Cortex of kidney (tissue), 1 donor: ENCODE measurements at places on chromosomes 12 and 14.

DNA sequence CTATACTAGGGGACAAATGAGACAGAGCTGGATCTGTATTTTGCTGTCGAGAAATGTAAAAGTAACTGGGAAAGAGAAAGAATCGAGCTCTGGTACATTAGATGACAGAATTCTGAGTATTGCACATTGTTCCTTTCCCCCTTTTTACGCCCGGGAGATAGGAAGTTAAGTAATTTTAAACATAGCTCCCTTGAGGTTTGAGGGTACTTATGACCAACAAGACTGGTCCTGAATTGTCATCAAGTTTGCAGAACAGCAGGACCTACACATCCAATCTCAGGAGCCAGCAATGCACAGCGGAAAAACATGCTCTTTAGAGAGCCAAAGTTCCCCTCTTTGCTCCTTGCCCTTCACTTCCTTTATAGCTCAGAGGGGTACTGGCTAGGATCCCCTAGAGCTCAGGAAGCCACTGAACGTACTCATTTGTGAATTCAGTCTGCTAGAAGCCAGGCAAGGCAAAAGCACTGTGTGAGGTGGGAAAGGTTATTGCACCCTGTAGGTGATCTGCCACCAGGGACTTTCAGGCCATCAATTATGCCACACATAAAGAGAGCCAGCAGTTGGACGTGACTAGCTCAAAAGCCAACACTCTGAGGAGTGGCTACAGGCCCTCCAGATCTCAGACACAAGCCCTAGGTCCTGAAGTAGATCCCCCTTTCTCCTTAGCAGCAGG, 333.8 kb downstream of the KCNH5 start:
- no peak for DNase-seq

DNA sequence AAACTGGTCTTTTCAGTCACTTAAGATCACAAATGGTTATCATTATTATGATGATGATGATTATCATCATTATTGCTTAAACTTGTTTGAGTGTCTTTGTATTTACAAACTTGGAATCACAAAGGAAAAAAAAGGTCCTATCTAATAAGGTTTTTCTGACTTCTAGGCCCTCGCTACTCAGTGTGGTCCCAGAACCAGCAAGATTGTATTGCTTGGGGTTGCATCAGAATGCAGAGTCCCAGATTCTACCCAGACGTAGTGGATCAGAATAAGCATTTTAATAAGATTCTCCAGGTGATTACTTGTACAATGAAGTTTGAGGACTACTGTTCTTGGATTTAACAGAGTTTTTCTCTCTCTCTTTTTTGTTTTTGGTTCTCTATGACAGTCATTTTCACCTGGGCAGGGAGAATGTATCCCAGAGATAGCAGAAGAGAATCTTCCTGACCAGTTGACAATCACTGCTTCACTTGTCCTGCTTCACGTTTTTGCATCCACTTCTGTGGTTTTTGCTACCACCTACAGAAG, 29.3 kb upstream of the PPP1R12A start:
- no peak for DNase-seq

GRCh38 chr12:47321436-47321835, 241.7 kb upstream of the AMIGO2 start:
- no peak for DNase-seq

DNA sequence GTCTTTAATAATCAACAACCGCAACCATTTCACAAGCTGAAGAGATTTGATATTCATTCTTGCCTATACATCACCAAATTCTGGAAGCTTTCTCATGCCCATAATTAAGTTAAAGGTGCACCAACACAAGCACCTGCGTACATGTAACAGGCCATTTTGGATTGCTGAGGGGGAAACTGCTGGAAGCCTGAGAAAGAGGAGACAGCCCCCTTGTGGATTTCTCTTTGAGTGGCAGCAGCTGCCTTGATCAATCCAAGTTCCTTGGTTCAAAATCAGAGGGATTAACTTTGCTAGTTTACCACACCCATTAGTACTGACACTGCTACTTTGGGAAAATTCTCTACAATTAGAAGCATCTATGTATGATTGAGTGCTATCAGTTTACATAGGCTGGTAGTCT, 321.1 kb downstream of the NOVA1 start:
- no peak for DNase-seq

DNA sequence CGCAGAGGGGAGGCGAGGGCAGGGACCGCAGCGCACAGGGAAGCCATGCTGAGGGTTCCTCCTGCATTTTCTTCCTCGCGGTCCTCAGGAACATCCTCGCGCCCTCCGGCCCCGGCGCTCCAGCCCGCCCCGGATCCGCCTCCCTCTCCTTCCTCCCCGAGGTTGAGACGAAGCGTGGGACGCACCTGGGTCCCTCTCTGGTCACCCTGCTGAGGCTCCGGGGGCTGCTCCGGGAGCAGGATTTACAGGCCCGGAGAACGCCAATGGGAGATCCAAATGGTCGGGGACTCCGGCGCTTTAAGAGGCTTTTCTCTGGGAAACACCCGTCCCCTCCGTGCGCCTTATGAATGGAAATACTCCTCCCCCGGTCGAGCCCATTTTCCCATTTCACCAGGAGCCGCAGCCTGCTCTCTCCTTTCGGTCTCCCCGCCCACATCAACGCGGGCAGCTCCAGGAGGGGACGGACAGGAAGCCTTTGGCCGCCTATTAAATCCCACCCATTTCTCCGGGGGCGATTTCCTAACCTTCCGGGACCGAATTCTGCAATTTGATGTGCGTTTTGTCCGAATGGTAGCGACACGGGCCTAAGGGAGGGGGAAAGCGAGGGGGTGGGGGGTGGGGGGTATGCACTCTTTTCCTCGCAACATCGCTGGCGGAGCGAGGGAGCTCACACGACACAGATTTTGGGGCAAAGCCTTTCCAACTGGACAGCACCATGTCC, at the start of gene UNC79:
Gene UNC79, plus strand, starts transcription at position 625 of the 721 bp plus-strand sequence. Its CDS starts 91 bp downstream, at position 716.
- DNase-seq: no peak

GRCh38 chr12:103696101-103696500, 109.0 kb downstream of the STAB2 start:
- DNase-seq: no peak

DNA sequence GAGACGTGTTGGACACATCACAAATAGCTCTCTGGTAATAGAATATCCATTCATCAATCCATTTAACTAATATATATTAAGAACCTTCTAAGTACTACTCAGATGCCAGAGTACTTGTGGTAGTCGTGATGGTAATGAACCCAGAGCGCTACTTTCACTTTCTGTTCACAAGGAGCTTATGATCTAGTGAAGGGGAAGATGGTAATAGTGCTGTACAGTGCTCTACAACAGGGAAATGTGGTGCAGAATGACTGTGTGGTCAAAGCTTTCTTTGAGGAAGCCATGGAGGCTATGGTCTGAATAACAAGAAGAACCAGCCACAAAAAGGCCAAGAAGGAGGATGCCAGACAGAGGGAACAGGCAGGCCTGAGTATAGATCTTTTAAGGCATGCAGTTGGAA, 212.0 kb downstream of the PTPRO start:
- DNase-seq: no peak

- DNase-seq: no peak
These were observed 6.8 kb downstream of the SIX6 start for GRCh38 chr14:60515511-60516289.

GRCh38 chr12:118429688-118430383, 53.5 kb downstream of the SUDS3 start:
- DNase-seq: no peak

- DNase-seq: no peak
These were observed 48.6 kb downstream of the SLC25A47 start for GRCh38 chr14:100371773-100372172.

DNA sequence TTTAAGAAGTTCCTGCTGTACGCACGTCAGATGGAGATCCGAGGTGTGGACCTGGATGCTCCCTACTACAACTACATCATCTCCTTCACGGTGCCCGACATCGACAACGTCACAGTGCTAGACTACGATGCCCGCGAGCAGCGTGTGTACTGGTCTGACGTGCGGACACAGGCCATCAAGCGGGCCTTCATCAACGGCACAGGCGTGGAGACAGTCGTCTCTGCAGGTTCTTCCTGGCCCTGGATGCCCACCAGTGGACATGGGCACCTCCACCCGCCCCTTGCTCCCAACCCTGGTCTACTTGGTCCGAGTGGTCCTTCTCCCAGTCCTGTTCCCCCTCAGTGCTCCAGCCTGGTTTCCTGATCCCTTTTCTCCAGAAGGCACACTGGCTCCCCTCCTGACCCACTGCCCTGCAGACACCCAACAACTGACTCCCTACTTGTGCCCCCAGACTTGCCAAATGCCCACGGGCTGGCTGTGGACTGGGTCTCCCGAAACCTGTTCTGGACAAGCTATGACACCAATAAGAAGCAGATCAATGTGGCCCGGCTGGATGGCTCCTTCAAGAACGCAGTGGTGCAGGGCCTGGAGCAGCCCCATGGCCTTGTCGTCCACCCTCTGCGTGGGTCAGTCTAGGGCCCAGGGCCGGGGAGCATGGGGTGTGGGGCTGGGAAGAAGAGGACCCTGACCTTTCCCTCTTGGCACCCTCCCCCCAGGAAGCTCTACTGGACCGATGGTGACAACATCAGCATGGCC, 32.1 kb upstream of the LRP1-AS start:
- no peak for DNase-seq

DNA sequence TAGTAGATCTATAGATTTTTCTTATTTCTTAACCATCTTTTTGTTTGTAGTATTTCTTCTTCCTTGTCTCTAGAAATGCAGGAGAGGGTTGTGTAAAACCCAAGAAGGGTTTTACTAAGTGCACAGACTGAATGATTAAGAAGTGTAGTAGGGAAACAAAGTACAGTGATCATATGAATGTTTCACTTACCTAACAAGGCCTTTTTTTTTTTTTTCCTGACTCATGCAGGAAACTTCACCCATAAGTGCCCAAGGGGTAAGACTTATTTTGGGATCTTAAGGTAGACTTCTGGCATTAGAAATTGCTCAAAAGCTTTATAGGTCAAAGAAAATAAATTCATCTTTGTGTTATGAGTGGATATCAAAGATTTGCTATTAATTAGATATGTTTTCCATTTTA, 10.2 kb downstream of the SCN8A start:
- DNase-seq: no peak

DNA sequence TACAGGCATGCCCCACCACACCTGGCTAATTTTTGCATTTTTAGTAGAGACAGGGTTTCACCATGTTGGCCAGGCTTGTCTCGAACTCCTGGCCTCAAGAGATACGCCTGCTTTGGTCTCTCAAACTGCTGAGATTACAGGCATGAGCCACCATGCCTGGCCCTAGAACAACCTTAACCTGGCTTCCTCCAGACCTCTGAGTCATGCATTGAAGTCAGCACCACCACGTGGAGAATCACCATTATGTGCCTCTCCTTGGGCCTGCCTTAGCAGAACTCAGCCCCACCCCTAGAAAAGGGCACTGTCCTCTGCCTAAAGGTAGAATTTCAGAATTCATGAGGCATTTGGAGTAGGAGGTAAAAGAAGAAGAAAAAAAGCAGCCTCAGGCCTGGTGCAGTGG, 49.0 kb downstream of the LIMA1 start:
- no peak for DNase-seq

DNA sequence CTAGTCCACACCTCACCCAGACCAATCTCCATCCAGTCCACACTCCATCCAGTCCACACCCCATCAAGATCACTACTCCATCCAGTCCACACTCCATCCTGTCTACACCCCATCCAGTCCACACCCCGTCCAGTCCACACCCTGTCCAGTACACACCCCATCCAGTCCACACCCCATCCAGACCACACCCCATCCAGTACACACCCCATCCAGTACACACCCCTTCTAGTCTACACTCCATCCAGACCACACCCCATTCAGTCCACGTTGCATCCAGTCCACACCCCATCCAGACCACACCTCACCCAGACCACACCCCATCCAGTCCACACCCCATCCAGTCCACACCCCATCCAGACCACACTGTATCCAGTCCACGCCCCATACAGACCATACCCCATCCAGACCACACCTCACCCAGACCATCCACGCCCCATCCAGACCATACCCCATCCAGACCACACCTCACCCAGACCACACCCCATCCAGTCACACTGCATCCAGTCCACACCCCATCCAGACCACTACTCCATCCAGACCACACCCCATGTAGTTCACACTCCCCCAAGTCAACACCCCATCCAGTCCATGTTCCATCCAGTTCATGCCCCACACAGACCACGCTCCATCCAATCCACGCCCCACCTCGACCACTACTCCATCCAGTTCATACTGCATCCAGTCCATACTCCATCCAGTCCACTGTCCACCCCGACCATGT, 116.6 kb upstream of the RTL1 start:
- DNase-seq: no peak

DNA sequence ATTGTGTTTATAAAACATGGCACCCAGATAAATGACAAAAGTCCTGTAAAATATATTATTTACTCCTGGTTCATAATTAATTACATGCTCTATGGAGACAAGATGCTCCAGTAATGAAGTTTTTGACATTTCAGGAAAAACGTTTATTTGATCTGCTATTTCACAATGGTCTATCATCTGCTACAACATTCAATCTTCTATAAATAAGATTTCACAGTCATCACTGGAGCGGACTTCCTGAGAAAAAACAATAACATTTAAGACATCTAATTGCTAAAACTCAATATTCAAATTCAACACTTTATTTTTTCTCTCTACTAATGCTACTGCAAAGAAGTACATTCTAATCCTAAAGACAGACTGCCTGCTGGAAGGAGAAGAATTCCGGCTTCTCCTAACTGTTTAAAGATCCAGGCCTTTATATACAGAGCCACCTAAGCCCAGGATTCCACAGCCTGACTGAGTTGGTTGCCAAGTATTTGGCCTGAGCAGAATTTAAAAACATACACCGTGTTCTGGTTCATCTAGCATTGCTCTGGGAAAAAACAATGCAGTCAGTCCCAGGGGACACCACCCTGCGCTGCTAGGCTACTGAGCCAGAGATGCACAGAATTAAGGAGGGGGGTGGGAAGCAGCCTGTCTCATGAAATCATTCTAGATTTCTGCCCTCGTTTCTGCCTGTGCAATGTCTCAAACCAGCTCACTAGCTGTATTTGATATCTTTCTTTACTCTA, 58.0 kb downstream of the TMTC1 start:
- DNase-seq: no peak

DNA sequence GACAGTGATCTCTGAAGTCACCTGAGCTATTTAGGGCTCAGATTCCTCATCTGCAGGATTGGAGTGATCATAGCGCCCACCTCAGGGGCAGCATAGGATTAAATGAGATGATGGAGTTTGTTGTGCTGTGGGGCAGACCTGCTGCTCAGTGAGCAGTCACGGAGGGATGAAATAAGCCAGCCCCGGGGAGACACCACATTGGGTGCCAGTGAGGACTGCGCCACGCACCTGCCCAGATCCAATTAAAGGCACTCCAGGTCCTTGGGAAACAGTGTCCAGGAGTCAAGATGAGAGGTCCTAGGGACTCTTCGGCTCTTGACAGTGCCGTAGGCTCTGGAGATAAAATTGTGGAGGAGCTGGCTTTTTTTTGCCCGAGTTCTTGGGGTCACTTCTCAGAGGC, 166.2 kb downstream of the ADGRD1 start:
- no peak for DNase-seq

- DNase-seq: no peak
These were observed 5.6 kb downstream of the MIS18BP1 start for GRCh38 chr14:45247427-45247826.
